ENCODE measurements at places on chromosomes 2 and 18. TPM values are rescaled to one million over a fixed set of nuclear protein-coding genes. Genes with fewer than 3 reads are reported as not detected.

- no peak for DNase-seq
These were observed 135.0 kb downstream of the HDAC4 start for GRCh38 chr2:239265681-239266433.

DNA sequence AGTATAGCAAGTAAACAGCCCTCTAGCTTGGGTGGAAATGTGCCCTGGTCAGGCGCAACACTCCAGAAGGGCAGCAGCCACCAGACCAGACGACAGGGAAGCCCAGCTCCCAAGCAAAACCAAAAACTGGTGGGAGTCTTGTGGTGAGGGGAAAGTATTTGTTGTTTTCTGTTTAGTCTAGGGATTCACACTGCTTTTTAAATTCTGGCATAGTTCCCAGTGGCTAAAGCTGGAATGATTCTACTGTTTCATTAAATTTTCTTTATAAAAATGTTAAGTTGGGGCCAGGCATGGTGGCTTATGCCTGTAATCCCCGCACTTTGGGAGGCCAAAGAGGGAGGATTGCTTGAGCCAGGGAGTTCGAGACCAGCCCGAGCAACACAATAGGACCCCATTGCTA, 38.5 kb downstream of the MERTK start:
- no peak for DNase-seq

DNA sequence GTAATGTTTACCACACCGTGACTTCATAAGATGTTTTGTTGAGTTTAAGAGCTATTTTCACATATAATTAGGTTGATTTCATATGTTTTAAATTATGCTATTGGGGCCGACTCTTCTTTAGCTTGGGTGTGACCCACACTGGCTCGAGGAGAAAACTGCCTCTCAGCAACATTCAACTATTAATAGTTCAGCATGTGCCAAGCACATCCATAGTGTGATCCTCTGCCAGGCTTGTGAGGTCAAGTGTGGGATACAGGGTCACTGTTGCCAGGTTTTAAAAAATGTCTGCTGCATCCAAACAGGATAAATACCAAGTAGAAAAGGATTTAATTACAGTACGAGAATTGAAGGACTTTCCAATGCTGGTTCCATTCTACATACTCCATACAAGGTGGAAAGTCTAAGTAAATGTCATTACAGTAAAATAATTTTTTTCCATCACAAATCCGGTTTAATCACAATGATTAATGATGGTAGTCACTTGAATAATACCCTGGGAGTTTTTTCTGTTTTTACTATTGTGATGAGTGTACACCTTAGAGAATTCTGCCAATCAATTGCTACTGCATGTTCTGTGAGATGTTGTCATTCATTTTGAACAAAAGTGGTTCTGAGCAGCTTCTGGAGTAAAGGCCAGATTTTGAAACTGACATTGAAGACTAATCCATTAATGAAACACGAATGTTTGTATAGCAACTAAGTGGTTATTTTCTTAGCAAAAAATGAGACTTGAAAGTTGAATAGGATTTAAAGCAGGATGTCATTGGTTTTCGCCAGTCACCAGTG, 84.5 kb downstream of the ABI2 start:
- DNase-seq, result no peak

GRCh38 chr2:3626812-3627499, 31.0 kb upstream of the ALLC start:
- DNase-seq, result no peak

DNA sequence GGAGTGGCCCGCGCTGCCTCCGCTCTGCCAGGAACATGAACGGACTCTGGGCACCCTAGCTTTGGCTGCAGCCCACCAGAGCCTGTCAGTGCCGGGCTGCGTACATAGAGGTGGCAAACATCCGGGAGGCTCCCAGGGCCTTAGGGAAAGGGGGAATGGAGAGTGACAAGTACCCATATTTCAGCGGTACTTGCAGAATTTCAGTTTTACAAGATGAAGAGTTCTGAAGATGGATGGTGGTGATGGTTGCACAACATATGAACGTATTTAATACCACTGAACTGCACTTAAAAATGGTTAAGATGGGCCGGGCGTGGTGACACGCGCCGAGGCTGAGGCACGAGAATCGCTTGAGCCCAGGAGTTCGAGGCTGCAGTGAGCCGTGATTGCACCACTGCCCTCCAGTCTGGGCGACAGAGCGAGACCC, 873 bp downstream of the MTHFD2 start:
- DNase-seq, result no peak

ZCCHC2 gene
- total RNA-seq, result 4.0 TPM

DNA sequence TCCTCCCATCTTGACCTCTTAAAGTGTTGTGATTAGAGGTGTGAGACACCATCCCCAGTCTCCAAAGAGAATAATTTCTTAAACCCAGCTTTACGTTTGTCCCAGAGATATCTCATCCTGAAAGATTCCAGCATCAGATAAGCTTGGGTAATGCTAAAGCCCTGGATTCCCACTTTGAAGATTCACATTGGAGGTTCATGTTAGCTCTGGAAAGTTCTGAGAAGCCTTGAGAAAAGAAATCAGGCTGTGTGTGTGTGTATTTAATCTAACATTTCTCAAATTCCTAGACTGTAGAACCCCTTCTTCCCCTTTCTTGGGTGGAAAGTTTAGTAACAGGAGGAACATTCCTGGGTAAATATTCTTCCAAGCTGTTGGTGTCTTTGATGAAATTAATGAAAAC, 18.0 kb downstream of the ZNF532 start:
- no peak for DNase-seq

- DNase-seq, result no peak
These were observed 17.4 kb downstream of the NDC80 start for GRCh38 chr18:2588666-2589344.

DNA sequence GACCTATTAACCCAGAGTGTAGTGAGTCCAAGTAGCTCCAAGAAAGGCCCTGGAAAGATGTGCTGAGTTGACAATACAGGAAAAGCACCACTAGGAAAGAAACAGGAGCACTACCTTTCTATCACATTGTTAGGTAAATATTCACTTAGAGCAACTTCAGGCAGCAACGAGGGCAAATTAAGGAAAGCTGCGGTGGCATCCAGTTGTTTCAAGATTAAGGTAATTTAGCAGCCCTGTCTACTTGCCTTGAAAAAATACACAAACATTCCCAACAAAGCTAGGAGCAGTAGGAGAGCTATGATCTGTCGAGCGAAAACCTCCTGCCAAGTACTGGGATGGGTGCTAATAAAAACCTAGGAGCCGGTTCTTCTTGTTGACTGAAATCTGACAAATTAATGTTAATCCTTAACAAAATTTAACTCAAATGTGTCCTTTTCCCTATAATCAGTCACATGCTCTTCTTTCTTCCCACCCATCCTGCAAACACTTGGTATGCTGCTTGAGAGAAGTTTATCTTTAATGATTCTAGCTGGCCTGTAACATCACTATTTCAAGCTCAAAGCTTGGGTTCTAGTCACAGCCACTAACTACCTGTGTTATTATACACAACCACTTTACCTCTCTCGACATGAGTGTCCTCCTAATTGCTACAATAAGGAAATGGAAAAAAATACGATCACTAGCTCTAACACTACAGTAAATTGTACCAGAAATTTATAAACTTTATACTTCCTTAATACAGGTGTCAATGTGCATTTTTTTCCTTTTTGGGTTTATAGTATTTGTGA, 2.0 kb downstream of the ACAA2 start:
- DNase-seq, result peak; percentile 19

GRCh38 chr2:166156985-166157490, 29.2 kb upstream of the SCN1A start:
- no peak for DNase-seq

DNA sequence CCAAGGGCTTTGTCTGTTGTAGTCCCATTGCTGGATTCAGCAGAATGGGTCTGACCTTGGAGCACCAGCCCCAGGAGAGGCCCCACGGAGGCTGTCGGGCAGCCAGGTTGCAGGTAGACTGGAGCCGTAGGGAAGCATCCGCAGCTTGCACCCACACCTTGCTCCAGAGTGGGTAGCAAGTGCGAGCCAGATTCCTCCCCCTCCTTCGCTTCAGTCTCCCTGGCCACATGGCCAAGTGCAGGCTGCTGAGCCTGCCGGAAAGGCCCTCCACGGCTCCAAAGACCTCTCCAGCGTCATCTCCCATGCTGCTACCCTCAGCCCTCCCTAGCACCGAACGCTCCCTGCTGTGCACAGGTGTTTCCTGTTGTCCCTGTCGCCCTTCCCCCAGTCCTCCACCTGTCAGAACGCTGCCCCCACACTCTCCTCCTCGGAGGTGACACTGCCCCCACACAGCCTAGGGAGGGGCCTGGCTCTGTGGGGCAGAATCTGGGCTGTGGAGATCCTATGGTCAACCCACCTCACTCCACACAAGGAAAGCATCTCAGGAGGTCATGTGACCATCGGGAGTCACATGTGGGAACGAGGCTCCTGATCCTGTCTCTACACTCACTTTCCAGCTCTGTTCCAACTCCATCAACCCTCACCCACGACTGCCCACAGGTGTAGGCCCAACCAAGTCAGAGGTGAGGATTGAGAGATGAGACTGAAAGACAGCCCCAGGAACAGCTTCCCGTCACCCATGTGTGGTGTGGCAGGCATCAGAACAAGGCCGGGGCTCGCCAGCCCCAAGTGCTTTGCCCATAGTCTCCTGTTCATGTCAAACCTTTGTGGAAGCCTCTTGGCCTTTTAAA, 8.3 kb downstream of the KCNF1 start:
- no peak for DNase-seq

GRCh38 chr2:4502230-4502843, 799.0 kb downstream of the DCDC2C start:
- no peak for DNase-seq

GRCh38 chr18:54215069-54215468, 9.4 kb downstream of the MBD2 start:
- no peak for DNase-seq

GRCh38 chr2:26043862-26044696, 10.2 kb downstream of the RAB10 start:
- DNase-seq, result no peak

GPR45 gene
- total RNA-seq, result 0.43 TPM

CPO gene
- not detected for total RNA-seq

DNA sequence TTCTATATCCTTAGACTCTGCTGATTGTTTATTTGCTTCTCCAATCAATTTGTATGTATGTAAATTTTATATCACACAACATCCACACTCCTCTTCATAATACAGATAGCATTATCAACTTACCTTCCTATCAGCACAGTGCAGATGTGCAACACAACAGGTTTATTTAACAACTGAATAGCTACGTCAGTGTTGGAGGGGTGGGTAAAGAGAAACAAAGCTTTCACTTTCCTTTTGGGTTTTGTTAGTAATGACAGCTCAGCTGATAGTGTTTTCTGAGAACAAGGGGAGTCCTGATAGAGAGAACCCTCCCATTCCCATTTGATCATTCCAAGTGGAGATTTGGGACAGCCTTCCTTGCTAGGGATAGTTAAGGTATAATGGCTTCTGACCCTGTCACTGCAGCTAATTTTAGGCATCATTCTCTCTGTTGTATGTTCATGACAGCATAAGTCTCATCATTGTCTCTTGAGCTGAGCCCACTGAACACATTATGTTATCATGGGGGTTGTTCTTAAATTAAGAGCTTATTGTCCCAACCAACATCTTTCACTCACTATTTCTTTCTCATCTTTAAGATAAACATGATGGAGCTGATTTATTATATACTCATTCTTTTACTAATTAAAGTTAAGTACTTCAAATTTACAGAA, 227.7 kb downstream of the GPD2 start:
- no peak for DNase-seq

DNA sequence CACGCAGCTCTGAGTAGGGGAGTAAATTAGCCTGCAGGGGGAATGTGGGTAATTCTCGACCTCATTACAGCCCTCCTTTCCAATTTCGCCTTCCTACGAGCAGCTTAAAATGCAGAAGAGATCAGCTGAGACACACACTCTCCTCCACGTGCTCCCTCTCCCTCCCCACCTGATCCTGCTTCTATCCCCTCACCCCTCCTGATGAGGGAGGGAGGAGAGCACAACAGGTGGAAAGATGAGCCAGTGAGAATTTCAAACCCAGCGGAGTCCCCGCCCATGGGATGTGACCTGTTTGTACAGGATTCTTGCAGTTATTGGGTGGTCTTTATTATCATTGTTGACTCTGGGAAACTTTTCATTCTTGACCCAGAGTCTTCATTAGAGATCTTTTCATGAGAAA, 35.5 kb downstream of the DDX18 start:
- DNase-seq, result no peak

DNA sequence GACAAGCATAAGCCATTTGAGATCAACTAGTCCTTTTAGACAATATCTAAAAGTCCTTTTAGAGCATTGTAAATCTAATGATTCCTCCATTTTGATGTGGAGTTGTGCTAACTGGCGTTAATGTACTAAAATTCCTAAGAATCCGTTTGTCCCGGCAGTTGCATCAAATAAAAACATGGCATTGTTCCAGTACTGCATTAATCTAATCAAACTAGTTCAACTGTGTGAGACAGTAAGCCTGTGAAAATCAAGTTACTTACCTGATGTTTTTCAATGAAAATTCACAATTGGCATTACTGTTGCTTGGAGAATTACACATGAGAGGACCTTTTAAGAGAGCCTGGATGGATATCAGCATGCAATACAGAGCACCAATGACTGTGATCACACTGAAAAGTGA, 13.3 kb downstream of the TM4SF20 start:
- DNase-seq, result no peak

DNA sequence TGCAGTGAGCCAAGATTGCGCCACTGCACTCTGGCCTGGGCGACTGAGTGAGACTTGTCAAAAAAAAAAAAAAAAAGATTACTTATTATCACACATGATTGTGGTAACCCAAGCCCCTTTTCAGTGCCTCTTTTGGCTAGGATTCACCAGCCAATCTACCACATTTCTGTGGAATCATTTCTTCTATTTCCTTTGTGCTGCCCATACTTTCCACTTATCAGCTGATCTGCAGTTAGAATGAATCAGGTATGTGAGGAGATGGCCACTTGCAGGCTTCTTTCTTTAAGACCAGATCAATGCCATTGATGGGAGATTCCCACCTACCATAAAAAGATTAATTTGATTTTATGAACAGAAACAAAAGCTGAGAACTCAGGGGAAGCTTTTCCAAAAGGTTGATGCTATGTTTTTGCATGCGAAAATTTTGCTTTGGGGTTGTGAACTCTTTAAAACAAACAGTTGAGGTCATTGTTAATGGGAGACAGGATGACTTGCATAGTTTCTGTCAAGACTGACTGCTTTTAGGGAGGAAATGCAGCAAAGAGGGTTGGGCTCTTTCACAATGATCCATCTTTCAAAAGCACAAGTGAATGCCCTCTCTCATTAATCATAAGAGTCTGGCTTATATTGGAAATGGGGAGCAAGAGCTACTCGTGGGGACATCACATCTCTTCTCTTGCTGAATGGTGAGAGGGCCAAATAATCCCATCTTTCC, 66.9 kb upstream of the CYP26B1 start:
- DNase-seq, result no peak

DNA sequence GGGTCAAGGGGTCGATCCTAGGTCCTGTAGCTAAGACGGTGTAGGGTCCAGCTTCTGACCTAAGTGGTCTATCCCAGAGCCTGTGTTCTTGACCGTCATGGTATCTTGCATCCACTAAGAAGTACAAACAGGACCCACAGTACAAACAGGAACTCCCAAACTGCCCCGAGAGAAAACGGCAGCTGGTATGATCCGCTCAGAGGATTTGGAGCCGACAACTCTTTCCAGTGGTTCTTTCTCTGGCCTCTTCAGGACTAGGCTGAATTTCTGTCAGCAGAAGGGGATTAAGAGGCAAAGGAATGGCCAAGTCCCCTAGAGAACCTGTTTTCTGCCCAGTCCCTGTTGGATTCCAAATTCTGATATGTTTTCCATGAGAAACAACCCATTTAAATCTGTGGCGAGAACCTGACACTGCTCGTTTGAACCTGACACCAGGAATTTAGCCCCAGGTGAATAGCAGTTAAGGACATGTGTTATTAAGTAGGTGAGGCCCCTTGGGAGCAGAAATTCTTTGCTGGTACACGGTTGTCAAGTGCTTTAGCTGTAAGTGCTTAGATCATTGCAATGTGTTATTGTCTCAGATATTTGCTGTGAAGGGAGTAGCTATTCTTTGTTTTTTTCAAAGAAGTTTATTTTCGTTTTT, 50.5 kb upstream of the TXNDC2 start:
- DNase-seq, result peak; percentile 36
